IPS DF 6.9 (cell line): ENCODE measurements at places on chromosomes 1 and 21.

GRCh38 chr21:35838350-35838749 lies 222.0 kb downstream of the SETD4 start:
- no peak overlapping the region for H3K4me3 ChIP-seq
- no peaks in the 10 kb centered on the region for H3K27me3 ChIP-seq
- no peak for DNase-seq
- no peaks in the 10 kb centered on the region for H3K36me3 ChIP-seq
- H3K4me1 ChIP-seq: peaks cover 2% of the 10 kb centered on the region; the same call in 1 of the 2 replicates

DNA sequence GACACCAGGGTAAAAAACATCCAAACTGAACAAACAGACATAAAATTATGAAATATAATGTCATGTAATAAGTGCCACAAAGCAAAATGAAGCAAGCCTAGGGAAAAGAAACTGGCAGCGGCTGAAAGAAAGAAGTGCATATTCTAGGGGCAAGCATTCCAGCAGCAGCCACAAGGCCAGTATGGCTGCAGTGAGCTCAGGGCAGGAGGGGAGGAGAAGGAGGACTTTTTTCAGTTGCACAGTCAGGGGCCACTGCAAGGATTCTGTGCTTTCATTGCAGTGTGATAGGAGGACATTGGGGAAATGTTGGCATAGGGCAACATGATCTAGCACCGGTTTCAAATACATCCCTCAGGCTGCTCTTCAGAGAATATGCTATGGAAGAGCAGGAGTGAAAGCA lies 263.8 kb downstream of the NEGR1 start:
- no peak overlapping the region for H3K27ac ChIP-seq
- H3K36me3 ChIP-seq: no peaks in the 10 kb centered on the region
- no peaks in the 10 kb centered on the region; the same call in 1 of the 2 replicates for H3K4me1 ChIP-seq
- no peak for DNase-seq
- H3K4me3 ChIP-seq: no peak overlapping the region
- no peaks in the 10 kb centered on the region for H3K27me3 ChIP-seq

- H3K4me1 ChIP-seq: peaks cover 7% of the 10 kb centered on the region
- DNase-seq: no peak
- H3K36me3 ChIP-seq: no peaks in the 10 kb centered on the region
- H3K27ac ChIP-seq: no peak overlapping the region
- H3K4me3 ChIP-seq: no peak overlapping the region
Measured at GRCh38 chr1:229117664-229118300, 153.1 kb upstream of the RAB4A start.

GRCh38 chr1:96073100-96073499 lies 648.5 kb upstream of the PTBP2 start:
- H3K4me1 ChIP-seq: no peaks in the 10 kb centered on the region
- no peaks in the 10 kb centered on the region for H3K27me3 ChIP-seq
- no peak overlapping the region for H3K4me3 ChIP-seq
- no peak overlapping the region for H3K27ac ChIP-seq
- no peaks in the 10 kb centered on the region for H3K36me3 ChIP-seq
- no peak for DNase-seq

- DNase-seq: no peak
- no peak overlapping the region for H3K4me3 ChIP-seq
- peaks cover 2% of the 10 kb centered on the region for H3K4me1 ChIP-seq
Measured at GRCh38 chr1:32632829-32633228, 17.5 kb downstream of the ZBTB8OS start.

- H3K36me3 ChIP-seq: no peaks in the 10 kb centered on the region
Measured at GRCh38 chr1:36753451-36753850, 270.7 kb upstream of the CSF3R start.

GRCh38 chr1:1680912-1681273 lies 11.7 kb downstream of the SLC35E2B start:
- DNase-seq: no peak
- H3K27me3 ChIP-seq: no peaks in the 10 kb centered on the region
- H3K4me3 ChIP-seq: no peak overlapping the region
- H3K27ac ChIP-seq: no peak overlapping the region
- H3K36me3 ChIP-seq: no peaks in the 10 kb centered on the region; the same call in 1 of the 2 replicates
- peaks cover 10% of the 10 kb centered on the region; the same call in 1 of the 2 replicates for H3K4me1 ChIP-seq

GRCh38 chr1:41431490-41432350 lies 52.8 kb downstream of the EDN2 start:
- H3K27me3 ChIP-seq: no peaks in the 10 kb centered on the region
- no peak overlapping the region for H3K27ac ChIP-seq
- peaks cover 6% of the 10 kb centered on the region for H3K4me1 ChIP-seq
- DNase-seq: no peak

DNA sequence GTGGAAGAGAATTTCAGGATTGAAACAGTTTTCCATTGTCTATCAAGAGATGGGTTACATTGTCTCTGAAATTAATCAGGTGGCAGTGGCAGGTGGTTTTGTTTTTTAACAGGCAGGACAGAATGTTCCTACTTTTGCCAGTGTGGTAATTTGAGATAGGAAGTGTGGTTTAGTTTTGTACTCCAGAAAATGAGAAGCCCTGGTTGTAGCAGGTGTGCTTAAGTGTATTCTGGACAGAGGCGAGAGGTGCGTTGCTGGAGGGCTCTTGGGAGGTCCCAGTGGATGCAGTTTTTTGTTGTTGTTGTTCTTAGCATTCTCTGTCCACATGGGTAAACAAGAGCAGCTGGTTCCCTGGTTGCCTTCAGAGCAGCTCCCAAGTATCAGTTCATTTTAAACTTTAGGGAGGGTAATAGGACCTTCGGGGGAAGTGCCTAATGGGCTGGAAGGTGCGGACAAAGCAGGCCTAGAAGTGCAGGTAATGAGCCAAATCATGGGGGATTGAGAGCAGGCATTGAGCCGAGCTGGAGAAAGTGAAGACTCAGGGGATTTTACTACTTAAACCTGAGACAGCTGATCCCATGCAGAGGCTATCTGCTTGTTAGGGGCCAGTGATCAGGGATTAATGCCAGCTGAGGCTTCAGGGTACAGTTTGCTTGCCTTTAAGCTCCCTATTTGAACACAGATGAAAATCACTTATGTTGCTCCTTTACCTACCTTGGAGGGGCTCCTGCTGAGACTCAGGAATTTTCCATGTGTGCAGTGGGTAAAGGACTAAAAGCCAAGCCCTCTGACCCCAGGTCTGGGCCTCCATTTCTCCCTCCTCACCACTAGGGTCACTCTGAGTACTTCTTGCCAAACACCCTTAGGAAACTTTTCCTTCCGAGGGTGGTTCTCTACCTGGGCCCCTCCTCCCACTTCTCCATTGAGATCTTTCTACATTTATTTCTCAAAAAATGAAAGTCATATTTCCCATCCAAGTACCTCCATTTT lies 6.1 kb downstream of the PFKFB2 start:
- peaks cover 2% of the 10 kb centered on the region; the same call in 1 of the 2 replicates for H3K4me1 ChIP-seq
- peaks cover 7% of the 10 kb centered on the region; the same call in 1 of the 2 replicates for H3K36me3 ChIP-seq
- H3K27ac ChIP-seq: no peak overlapping the region
- DNase-seq: no peak
- H3K4me3 ChIP-seq: no peak overlapping the region

DNA sequence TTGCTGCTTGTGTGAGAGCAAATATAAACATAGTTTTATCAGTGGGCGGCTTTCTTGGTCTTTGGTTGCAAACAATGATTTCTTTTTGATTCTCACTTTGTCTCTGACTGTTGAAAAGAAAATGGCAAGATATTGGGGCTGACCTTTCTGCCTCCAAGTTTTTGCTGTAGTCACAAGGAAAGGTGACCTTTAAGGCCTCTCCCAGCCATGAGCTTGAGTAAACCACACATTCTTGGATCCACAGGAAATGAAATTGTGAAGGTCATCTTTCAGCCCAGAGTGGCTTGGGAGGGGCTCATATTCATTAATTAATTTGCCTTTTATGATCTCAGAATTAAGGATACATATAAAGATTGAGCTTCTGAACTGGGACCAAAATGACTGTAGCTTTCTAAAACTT lies 241.6 kb downstream of the BACH1 start:
- no peak for DNase-seq
- no peaks in the 10 kb centered on the region for H3K27me3 ChIP-seq
- no peaks in the 10 kb centered on the region for H3K4me1 ChIP-seq
- H3K27ac ChIP-seq: no peak overlapping the region
- H3K36me3 ChIP-seq: no peaks in the 10 kb centered on the region

DNA sequence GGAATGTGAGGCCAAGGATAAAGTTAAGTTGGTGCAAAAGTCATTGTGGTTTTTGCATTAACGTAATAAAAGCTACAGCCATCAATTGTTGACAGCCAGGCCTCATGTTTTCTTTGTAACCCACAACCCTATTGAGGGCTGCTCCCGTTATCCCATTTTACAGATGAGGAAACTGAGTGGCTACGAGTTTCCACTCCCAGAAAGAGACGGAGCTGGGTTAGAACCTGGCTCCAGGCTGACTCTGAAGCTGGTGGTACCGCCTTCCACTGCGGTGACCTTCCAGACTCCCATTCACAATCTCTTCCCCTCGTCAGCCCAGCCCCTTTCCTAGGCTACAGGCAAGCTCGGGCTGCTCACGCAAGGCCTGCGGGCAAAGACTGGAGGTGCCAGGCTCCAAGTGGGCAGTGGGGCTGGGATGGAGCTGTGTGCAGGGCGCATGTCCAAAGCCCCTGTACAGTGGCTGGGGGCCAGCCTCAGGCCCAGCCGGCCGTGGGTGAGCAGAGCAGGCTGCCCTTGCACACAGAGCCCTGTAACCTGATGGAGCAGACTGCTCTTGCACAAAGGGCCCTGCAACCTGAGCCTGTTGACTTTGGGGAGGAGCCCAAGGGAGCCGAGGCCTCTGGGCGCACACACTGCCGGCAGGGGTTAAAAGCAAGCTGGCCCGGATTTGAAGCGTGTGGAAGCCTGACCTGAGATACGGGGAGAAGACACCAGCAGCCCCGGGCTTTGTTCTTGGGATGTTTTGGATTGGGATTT lies 97.4 kb upstream of the TMPRSS2 start:
- H3K4me3 ChIP-seq: no peak overlapping the region
- H3K27me3 ChIP-seq: no peaks in the 10 kb centered on the region
- H3K4me1 ChIP-seq: peaks cover 3% of the 10 kb centered on the region; the same call in 1 of the 2 replicates
- no peak overlapping the region for H3K27ac ChIP-seq
- no peaks in the 10 kb centered on the region for H3K36me3 ChIP-seq
- no peak for DNase-seq

DNA sequence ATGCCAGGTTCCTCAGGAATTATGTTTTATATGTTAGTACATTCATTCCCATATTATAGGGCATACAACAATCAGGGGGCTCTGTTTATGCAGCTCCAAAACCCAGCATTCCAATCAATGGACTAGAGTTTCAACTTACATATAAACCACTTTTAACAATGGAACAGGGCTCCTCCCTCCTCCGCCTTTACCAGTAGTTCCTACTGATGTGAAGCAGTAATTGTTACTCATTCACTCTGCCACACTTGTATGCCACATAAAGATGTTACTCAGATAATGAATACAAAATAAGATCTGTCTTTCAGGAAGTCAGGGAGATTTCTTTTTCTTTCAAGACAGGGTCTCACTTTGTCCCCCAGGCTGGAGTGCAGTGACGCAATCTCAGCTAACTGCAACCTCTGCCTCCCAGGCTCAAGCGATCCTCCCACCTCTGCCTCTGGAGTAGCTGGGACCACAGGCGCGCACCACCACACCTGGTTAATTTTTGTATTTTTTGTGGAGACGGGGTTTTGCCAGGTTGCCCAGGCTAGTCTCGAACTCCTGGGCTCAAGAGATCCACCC lies 17.1 kb downstream of the ZNF281 start:
- H3K4me3 ChIP-seq: no peak overlapping the region
- no peaks in the 10 kb centered on the region for H3K36me3 ChIP-seq
- peaks cover 12% of the 10 kb centered on the region for H3K4me1 ChIP-seq
- H3K27me3 ChIP-seq: no peaks in the 10 kb centered on the region

GRCh38 chr1:227999056-227999930 lies 7.5 kb upstream of the WNT3A start:
- H3K4me1 ChIP-seq: no peaks in the 10 kb centered on the region
- H3K27ac ChIP-seq: no peak overlapping the region
- peaks cover 11% of the 10 kb centered on the region; the same call in 1 of the 2 replicates for H3K27me3 ChIP-seq
- no peak overlapping the region for H3K4me3 ChIP-seq
- no peaks in the 10 kb centered on the region for H3K36me3 ChIP-seq

- H3K4me3 ChIP-seq: no peak overlapping the region
- no peaks in the 10 kb centered on the region for H3K4me1 ChIP-seq
- H3K27ac ChIP-seq: no peak overlapping the region
- no peak for DNase-seq
- peaks cover 5% of the 10 kb centered on the region; the same call in 1 of the 2 replicates for H3K36me3 ChIP-seq
Measured at GRCh38 chr1:212867192-212867591, 9.1 kb downstream of the FLVCR1 start.

- H3K4me3 ChIP-seq: no peak overlapping the region
- H3K4me1 ChIP-seq: no peaks in the 10 kb centered on the region
- no peaks in the 10 kb centered on the region for H3K27me3 ChIP-seq
- no peak overlapping the region for H3K27ac ChIP-seq
- no peaks in the 10 kb centered on the region; the same call in 1 of the 2 replicates for H3K36me3 ChIP-seq
- DNase-seq: no peak
Measured at GRCh38 chr1:6822530-6823359, 37.5 kb downstream of the CAMTA1 start.

DNA sequence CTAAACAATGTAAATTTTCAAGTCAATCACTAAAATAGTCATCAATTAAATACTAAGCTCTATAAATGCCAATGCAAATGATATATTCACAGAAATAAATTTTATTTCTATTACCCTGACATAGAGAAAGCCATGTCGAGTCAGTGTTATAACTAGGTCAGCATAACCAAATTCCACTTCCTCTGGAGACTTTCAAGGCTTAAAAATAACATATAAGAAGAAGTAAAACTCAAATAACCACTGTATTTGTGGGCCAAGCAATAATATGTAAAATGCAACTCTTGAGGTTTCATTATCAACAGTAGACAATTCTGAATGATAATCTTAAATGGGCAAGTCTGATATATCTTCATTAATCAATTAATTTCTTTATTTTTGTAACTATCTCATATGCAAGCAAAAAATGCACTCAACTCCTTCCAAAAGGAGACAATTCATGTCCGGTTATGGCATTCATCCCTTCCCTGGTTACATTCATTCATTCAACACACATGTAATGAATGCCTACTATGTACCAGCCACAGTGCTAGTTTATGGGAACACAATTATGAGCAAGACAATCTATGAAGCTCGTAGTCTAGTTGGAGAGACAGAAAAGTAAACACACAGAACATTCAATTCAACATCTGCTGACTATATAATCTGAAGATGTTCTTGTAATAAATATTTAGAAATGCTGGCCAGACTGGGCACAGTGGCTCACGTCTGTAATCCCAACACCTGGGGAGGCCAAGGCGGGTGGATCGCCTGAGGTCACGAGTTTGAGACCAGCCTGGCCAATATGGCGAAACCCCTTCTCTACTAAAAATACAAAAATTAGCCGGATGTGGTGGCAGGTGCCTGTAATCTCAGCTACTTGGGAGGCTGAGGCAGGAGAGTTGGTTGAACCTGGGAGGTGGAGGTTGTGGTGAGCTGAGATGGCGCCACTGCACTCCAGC lies 37.1 kb upstream of the CAP1 start:
- no peaks in the 10 kb centered on the region for H3K4me1 ChIP-seq
- H3K27ac ChIP-seq: no peak overlapping the region
- DNase-seq: no peak
- no peak overlapping the region for H3K4me3 ChIP-seq
- no peaks in the 10 kb centered on the region for H3K36me3 ChIP-seq

- peaks cover 3% of the 10 kb centered on the region; the same call in 1 of the 2 replicates for H3K4me1 ChIP-seq
- H3K4me3 ChIP-seq: peak within 1 kb of the TSS; percentile 55
- peak within 1 kb of the TSS; percentile 18 for H3K27ac ChIP-seq
- no peaks in the 10 kb centered on the region for H3K27me3 ChIP-seq
Measured at GRCh38 chr1:63773815-63774616, at the start of gene ROR1. TSS of gene ROR1 (plus strand) at chr1:63774017.
